ENCODE measurements at places on chromosomes 2 and 18.

DNA sequence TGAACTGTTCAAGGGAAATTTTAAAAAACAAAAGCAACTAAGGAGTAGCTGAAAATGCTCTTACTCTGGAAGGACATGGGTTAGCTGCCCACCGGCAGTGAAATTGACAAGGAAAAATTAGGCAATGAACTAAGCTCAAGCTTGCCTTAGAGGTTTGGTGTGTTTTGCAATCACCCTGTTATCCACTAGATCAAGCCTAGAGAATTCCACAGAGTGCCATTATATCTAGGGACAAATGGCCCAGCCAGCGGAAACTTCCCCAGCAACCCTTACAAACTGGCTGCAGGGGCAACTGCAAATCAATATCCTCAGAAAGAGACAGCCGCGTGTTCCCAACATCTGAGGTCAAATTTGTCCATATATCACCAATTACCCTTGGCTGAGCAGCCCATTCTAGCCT lies 258.2 kb downstream of the SP3 start:
- DNase-seq: no peak

DNA sequence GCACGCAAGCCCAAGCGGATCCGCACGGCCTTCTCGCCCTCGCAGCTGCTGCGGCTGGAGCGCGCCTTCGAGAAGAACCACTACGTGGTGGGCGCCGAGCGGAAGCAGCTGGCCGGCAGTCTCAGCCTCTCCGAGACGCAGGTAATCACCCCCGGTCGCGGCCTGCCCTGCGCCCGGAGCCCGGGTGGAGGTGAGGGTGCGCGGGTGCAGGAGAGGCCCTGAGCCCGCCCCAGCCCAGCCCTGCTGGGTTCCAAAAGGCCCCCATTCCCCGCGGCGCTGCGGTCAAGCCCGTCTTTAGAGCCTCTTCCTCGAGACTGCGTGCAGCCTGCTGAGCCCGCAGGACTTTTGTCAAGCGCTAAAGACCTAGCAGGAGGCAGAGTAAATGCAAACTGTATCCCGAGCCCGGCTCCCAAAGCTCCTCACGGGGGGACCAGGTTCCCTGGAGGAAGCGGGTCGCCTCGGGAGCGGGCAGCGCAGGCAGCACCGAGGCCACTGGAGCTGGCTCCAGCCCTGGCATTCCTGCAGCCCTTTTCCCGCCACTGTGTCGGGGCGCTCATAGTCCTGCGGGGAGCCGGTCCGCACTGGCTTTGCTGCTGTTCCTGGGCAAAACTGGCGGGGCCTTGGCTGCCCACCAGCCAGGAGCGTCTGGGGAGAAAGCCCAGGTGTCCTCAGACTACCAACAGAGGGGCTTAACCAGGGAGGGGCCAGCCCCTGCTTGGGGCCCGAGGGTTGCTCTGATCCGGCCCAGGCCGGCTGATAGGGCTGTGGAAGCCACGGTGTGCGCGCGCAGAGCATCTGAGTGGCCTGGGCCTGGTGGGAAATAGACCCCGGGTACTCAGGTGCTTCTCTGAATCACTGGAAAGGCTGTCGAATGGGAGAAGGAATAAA lies 7.3 kb downstream of the EMX1 start:
- DNase-seq: no peak

GRCh38 chr2:164439235-164439634 lies 182.0 kb downstream of the GRB14 start:
- no peak for DNase-seq

DNA sequence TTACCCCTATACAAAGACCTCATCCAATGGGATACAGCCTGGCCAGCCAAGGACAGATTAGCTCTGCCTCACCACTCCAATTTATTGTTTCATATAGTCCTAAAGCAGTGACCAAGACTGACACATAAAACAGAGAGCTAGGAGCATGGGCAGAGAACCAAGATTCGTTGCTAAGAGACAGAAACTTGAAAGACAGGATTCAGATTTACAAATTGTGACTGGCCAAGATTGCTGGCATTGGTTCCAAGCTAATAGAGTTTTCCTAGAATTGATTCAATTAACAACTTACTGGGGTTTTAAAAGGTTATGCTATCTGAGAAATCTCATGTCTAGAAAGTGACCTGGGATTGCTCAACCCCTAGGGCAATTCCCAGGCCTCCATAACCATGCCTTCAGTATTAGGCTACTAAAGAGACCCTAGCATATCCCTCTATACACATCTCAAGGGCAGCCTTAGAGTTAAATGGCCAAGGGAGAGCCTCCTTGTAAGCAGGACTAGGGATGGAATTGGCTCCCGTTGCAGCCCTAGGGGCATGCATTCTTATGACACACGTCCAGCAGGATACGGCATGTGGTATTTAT lies 75.6 kb downstream of the ICOS start:
- DNase-seq: peak; percentile 7

GRCh38 chr2:170680172-170680941 lies 34.8 kb upstream of the SP5 start:
- DNase-seq: no peak

GRCh38 chr2:57728691-57729090 lies 317.9 kb upstream of the VRK2 start:
- DNase-seq: no peak

All from pons (tissue), 1 donor.